ENCODE measurements at places on chromosomes 2 and 18. TPM values are rescaled to one million over a fixed set of nuclear protein-coding genes. Genes with fewer than 3 reads are reported as not detected.

GRCh38 chr2:178844269-178844668 lies 37.0 kb upstream of the TTN start:
- no peak for DNase-seq

DNA sequence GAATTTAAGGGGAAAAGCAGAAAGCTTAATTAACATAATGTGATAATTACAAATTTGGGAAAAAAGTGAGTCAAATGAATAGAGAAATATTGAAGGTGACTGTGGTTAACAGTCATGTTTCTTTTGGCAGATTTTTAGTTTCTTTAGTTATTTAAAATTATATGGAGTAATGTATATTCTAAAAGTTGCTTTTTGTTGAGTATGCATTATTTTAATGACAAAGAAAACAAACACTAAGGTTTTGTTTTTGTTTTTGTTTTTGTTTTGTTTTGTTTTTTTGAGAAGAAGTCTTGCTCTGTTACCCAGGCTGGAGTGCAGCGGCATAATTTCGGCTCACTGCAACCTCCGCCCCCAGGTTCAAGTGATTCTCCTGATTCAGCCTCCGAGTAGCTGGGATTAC lies 30.3 kb upstream of the MTCL1 start:
- DNase-seq, result no peak

The FEV gene
- total RNA-seq, result not detected

GRCh38 chr18:79590191-79591031 lies 89.2 kb upstream of the CTDP1 start:
- DNase-seq, result peak; percentile 58

DNA sequence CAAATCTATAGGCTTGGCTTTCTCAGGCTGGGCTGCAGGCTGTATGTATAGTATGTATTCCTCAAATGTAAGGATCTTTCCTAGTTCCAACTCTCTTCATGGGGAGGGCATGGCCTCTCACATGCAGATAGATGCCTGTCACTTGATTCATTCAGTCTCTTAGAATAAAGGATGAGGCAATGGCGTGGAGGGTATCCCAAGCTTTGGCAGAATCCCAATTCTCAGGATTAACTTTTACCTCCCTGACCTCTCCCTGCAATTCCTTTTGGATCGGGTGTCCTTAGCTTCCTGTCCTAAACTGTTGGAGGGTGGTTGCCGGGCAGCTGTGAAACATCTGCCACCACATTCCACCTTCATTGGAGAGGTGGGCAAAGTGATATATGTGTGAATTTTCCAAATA lies 80.3 kb downstream of the INSIG2 start:
- DNase-seq, result no peak

The ITGA4 gene
- 18.4 TPM for total RNA-seq

The FAM161A gene
- total RNA-seq, result 1.5 TPM

- DNase-seq, result no peak
Observed at GRCh38 chr2:45173513-45173912, 164.3 kb upstream of the SIX2 start.

The NPHP1 gene
- 4.1 TPM for total RNA-seq
